ENCODE measurements at places on chromosomes 3 and 15.

GRCh38 chr3:134742202-134742601, 52.9 kb upstream of the EPHB1 start:
- no peak for DNase-seq

DNA sequence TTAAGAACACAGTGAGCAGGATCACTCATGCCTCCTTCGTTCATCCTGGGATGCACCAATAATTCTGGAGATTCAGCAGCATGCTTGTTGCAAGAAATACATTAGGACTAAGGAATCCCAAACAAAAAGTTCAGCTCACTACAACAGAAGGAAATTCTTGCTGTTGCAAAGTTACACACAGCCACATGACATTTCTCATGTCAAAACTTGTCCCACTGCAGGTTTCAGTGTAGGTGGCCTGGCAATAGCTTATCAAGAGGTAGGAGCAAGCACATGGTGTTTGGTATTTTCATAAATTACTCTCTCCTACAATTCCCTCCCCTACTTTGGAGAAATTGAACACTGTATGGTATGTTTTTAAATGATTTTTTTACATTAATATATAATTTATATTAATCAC, 399.6 kb upstream of the EPHA3 start:
- DNase-seq: no peak

DNA sequence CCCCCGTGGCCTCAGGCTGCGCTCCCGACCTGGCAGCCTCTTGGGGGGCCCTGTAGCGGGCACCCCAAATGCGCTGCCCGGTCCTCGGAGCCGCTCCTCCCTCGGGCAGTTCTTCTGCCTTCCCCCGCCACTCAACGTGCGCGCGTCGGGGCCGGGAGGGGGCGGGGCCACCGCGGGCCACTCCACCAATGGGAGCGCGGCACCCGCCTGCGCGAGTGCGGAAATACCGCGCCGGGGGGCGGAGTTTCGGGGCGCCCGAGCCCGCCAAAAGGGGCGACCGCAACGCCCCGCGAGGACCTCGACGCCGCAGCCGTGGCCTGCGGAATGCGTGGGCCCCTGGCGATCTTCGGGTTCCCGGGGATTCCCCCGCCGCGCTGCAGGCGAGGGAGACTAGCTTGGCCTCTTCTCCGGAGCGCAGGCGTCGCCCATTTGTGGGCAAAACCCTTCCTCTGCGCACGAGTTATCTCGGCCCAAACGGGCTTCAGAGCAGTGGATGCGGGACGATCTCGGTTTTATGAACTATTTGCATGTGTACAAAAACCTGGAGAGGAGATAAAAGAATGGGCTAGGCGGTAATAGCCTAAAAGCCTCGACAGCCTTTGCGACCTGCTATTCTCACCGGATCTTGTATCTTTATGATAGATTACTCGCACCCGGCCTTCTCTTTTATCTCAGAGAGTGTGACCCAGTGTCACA, at the start of gene TASOR:
Gene TASOR (minus strand): TSS at position 144 of the 696 bp plus-strand sequence. CDS start 259 bp downstream, outside the sequence.
- DNase-seq: peak; percentile 84

DNA sequence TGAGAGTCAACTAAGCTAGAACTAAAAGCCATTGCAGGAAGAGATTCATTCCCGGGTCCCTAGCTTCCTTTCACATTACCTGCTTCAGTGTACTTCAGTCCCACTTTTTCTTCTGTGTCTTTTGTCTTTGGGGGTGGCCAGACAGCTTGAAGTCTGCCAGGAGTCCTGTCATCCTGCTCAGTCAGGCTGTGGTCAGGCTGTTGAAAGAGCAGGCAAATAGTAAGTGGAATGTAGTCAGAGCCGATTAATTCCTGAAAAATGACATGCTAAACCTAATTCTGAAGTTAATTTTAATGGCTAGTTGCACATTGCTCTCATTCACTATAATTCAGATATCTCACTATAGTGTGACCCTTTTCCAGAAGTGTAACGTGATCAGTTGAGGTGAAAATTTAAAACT, 129.6 kb downstream of the FMN1 start:
- no peak for DNase-seq

DNA sequence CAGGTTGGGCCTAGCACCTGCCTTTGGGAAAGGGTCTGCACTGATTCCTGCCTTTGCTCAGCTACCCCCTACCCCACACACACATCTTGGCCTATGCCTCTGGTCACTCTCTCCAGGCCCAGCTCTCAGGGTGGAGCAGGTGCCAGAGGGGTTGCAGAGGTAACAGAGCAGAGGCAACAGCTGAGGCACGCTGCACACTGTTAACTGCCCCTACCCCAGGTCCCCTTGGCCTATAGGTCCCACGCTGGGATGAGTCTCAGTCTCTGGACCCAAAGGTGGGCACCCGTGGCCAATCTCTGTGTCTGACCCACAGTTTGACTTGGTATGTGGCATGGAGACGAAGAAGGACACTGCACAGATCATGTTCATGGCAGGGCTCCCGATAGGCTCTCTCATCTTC, 24.8 kb downstream of the SLC22A14 start:
- no peak for DNase-seq

DNA sequence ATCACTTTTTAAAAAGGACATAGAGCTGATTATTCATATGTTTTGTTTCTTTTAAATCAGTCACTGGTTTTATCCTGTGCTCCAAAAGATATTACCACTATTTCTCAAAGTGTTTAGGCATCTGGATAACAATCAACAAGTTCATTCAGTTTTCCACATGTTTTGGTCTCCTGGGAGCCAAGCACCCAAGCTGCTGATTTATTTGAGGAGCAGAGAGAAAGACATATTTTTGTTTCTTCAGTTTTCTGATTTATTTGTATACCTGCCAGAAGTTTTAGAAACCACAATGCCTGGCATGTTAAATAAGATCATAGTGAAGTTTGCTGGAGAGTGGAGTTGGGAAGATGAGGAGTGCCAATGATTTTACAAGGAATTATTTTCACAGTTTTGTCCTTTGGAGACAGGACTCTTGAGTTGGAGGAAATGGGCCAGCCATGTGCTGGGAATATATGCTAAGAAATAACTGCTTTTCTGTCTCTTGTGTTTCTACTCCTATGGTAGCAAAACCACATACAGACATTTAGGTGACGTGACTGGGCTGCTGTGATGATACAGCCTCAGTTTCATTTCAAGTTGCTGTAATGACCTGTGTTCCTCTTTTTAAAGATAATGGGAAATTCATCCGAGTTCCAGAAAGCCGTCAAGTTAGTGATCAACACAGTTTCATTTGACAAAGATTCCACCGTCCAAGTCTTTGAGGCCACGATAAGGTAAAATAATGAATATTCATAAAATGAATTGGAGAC, 11.7 kb downstream of the EDEM1 start:
- DNase-seq: no peak

DNA sequence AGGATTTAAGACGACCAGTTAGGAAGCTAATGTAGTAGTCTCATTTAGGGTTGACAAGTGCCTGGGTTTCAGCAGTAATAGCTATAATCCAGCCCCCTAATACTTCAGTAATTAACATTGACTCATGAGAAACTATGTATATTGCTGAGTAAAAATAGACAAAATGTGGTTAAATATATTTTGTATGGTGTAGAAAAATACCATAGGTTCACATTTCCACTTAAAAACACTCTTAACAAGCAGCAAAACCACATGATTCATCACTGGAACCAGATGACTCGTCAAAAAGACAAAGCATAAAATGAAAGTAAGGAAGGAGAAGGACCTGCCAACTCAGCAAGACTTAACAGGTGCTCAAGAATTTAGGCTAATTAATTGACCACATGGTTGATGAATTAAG, 288.9 kb downstream of the EFHB start:
- no peak for DNase-seq

Measured in adrenal gland (tissue), 19 donors.